ENCODE measurements at places on chromosomes 11 and 22.

DNA sequence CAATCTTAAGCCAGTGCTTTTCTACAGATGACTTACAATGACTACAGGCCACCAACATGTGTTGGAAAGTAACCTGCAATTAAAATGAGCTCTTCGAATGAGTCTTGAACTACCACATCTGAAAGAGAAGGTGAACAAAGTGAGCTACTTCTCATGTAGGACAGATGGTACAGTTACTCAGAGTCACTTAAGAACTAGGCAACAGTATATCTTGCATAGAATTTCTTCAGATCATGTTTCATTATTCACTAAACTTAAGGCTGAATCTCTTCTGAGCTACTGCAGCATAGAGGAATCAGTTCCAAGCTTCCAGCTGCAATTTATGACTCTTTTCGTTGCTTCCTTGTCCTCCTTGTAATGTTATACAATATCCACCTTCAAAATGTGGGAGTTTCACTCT, 270.9 kb downstream of the TTC28 start:
- DNase-seq: no peak

GRCh38 chr11:116071241-116071640, 567.0 kb upstream of the CADM1 start:
- no peak for DNase-seq

DNA sequence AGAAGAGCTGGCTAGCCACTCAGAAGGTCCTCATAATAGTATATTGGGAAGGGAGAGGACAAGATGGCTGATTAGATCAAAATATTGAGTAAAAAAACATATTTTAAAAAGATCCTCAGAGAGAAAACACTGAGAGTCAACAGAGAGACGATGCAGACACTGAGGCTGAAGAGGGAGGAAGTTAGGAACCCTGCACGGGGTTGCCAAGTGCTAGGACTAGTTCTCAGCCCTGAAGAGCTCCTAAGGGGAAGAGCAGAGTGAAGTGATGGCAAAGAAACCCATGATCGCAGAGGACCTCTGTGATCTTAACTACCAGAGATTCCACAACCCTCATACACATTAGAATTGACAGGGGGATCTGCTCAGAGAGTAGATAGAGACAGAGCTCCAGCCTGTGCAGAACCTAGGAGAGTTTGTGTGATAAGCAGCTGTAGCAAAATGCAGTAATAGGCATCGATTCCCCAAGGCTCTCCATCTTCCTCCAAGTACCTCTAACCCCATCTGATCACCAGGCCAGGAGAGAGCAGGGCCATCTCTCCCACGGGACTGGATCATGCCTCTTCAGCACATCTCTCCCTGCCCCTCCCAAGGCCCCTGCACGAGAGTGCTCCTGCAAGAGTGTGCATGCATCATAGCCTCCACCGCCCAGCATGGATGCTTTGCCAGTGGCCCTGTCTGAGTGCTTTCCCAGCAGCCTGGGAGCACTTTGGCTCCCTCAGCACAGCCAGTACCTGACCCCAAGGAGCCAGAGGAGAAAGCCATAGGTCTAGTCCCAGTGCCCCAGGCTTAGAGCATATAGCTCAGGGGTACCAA, 41.2 kb upstream of the ARL14EP start:
- peak; percentile 5 for DNase-seq

DNA sequence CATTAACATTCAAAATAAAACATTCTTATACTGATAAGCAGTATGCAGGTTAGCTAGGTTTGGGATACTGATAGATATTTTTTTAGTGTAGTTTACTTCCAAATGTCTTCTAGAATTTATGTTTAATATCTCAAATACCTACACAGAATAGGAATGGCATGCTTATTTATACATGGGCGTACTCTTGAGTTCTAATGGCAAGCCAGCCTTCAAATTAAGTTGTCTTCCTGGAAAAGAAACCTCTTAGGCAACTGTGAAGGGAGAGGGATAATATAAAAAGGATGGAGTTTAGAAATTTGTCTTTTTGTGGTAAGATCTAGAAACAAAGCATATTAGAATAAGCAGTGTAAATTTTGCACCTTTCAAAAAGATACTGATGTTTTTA, 65.4 kb downstream of the MTMR3 start:
- DNase-seq: no peak

DNA sequence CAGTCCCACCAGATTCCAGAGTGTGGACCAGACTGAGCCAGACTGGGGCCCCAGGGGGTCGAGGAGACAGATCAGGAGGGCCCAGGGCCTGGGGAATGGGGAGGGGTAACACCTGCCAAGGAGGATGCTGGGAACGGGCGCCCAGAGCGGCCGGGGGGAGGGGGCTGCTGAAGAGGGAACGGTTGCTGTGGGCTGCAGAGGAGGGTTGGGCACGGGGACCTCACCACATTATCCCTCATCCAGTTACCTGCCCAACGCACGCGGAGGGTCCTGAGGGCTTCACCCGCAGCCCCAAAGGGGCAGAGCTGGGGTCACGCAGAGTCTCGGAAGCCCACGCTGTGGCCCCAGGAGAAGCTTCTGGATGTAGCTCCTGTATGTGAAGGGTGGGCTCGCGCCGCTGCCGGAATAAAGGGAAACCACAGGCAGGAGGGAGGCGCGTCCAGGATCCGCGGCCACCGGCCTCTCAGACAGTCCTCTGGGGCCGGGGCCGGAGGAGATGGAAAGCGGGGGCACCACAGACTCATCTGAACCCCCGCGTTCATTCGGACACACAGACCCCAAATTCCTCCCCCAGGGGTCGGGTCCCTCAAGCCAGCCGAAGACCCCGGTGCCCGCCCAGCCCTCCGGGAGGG, 866 bp upstream of the SELENOO start:
- no peak for DNase-seq

DNA sequence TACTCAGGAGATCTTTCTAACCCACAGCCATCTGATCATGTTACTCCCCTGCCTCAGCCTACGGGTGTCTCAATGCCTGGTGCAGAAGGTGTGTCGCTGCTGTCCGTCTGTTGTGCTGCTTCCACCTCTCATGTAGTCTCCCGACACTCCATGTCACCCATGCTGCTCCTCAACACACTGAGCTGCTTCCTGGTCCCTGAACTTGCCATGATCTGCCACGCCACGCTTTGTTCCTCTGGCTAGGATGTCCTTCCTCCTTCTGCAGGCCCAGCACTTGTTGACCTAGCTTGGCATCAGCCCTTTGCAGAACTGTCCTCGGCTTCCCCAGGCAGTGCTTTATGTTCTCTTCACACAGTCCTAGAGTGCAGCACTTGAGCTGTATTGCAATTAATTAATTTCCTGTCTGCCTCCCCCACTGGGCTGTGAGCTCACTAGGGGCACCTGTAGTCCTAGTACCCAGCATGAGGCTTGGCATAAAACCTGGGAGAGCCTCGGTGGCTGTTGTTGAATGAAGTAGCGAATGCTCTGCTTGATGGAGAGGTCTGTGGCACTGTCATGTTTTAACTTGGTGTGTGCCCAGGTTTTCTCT, 9.5 kb downstream of the GTPBP1 start:
- no peak for DNase-seq

DNA sequence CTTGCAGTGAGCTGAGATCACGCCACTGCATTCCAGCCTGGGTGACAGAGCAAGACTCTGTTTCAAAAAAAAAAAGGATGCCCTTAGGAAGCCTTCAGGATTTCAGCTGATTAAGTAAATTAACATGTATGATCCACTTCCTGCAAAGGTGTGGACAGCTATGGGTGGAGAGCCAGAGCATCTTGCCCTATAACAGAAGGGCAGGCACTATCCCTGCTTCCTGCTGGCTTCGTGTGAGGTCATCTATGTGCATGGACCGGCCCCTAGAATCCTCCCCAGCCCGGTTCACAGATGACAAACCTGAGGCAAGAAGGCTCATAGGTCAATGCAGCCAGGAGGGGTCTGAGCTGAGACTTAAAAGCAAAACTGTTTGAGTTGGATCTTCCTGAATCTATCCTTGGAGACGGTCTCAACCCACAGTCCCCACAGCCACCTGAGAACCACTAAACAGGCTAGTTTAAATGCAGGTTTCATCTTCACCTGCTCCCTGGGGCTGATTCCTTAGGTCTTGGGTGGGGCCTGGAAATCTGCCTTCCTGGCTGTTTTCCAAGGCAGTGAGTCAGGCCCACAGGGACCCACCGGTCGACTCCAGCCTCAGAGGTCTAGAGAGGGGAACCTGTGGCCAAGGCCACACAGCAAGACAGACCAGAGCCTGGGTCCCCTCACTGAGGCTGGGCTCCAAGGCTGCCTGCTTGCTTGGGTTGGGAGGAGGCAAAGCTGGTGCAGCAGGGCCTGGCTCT, 55.2 kb upstream of the MPEG1 start:
- DNase-seq: no peak

GRCh38 chr11:58928691-58929090, 10.6 kb upstream of the GLYATL1 start:
- no peak for DNase-seq

GRCh38 chr22:29632672-29633071, 29.2 kb downstream of the NF2 start:
- DNase-seq: no peak

GRCh38 chr11:12683874-12684273, 9.7 kb downstream of the TEAD1 start:
- no peak for DNase-seq

DNA sequence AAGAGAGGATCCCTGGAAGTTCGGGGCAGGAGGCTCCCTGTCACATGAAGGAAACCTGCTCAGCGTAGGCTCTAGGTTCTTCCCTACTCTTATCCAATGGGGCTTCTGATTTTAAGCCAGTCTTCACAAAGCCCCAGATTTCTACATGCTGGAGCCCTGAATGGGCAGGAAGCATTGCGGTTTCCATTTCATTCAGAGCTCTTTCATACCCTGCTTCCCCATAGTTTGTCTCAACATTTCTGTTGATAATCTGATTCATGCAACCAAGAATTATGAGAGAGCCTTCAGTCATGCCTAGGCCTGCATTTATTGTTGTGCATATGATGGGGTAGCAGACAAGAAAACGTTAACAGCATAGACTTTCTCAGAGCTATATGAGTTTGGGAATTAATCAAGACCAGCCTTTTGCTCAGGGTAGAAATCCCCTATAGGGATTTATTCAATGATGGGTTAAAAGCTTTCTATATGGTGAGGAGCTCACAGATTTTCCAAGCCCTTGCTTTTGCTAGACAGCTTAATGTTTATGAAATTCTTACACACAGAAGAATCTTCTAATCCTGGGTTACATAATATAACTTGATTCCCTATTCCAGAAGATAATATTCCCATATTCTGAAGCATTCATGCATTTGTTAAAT, 15.9 kb downstream of the OR51B4 start:
- no peak for DNase-seq

GRCh38 chr11:67292671-67293070, 3.6 kb downstream of the ANKRD13D start:
- no peak for DNase-seq

- DNase-seq: no peak
Measured at GRCh38 chr11:125833016-125833415, at the start of gene PATE4. PATE4 (plus strand) TSS chr11:125833316; CDS start chr11:125833360, 44 bp downstream.

- DNase-seq: no peak
Measured at GRCh38 chr11:64034411-64034811, 1.3 kb upstream of the FLRT1 start.

DNA sequence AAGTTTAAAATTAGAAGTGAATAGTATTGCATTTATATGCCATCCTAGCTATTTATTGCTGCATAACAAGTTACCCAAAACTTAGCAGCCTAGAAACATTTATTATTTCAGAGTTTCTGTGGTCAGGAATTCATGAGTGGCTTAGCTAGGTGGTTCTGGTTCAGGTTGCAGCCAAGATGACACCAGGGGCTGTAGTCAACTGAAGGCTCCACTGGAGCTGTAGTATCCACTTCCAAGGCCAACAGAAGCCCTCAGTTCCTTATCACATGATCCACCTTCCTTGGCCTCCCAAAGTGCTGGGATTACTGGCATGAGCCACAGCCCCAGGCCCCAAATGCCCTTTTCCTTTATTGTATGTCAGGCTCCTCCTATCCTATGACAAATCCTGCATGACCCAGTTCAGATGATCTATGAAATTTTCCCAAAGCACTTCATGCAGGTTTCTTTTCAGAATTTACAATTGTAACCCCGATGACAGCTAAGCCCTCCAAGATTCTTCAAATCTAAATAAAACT, 6.1 kb upstream of the ALG8 start:
- DNase-seq: no peak

- DNase-seq: no peak
Measured at GRCh38 chr11:109821511-109821910, 271.7 kb upstream of the ZC3H12C start.

- DNase-seq: peak; percentile 34
Measured at GRCh38 chr11:62573006-62573591, 592 bp downstream of the EEF1G start.

DNA sequence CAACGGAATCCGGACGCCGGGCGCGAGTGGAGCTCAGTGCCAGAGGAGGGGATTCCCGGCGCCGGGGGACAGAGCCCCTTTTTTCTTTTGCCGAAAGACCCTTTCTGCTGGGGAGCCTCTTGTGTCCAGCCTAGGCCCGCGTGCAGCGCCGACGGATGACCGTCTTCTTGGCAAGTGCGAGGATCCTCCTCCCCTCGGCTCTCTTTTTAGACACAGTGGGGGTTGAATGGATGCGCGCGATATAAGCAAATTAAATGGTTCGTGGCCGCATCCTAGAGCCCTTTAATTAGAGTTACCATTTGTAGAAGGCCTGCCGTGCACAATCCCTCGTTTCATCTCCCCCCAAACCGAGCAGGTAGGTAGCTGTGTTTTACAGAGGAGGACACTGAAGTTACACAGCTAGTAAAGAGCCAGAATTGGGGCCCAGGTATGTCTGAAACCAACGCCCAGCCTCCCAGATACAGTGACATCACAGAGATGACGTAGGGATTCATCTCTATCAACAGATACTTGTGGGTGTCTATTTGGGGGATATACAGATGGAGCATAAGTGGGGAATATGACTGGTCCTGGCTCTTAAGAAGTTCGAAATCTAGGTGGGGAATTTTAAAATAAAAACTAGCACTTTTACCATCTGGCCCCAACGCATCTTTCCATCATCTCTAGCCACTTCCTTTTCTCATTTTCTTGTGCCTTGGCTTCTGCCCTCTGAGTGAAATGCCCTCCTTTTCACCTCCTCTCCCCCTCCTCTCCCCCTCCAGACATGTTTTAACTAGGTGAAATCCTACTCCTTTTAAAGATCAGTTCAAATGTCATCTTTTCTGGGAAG, 875 bp downstream of the TCP11L1 start:
- peak; percentile 77 for DNase-seq

Data from activated CD8-positive, alpha-beta T cell treated with anti-CD3 and anti-CD28 coated beads for 36 hours (primary cell).